ENCODE measurements at places on chromosomes 16 and 17.

DNA sequence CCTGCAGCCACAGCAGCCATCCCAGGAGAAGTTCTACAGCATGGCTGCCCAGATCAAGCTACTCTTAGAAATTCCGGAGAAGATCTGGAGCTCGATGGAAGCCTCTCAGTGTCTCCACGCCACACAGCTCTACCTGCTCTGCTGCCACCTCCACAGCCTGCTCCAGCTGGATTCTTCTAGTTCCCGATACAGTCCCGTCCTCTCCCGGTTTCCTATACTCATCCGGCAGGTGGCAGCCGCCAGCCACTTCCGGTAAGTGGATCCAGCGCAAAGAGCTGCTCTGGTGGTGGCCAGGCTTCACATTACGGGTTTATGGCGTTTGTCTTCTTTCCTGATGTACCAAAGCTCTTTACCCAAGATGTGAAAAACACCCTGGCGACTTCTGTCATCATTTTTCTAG lies 3.6 kb downstream of the COG1 start:
- DNase-seq: no peak

- DNase-seq: no peak
Measured at GRCh38 chr17:247767-248166, 66.3 kb upstream of the DOC2B start.

- DNase-seq: no peak
Measured at GRCh38 chr17:4261452-4261851, 2.3 kb downstream of the ANKFY1 start.

DNA sequence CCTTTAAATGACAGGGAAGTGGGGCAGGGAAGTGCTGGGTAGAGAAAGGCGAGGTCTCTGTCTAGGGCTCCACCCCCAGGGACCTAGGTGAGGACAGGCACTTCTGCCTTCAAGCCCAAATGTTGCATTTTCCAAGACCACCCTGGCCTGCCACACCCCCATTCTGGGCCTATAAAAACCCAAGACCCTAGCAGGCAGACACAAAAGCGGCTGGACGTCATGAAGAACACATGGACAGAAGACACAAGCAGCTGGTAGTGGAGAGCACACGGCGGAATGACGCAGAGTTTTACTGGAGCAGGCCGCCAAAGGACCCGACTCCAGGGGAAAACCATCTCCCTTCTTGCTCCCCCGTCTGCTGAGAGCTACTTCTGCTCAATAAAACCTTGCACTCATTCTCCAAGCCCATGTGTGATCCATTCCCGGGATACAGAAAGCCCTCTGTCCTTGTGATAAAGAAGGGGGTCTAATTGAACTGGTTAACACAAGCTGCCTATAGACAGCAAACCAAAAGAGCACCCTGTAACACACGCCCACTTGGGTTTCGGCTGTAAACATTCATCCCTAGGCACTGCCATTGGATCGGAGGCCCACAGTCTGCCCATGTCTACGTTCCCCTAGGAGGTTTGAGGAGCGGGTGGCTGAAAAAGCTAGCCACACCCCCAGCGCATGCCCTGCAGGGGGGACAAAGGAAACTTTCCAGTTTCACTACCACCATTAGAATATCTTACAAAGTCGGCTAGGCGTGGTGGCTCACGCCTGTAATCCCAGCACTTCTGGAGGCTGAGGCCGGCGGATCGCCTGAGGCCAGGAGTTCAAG lies 622.2 kb upstream of the SALL1 start:
- no peak for DNase-seq

GRCh38 chr17:7523033-7523432 lies 25.8 kb upstream of the TNFSF12 start:
- DNase-seq: no peak

GRCh38 chr16:57689762-57690558 lies 4.6 kb upstream of the DRC7 start:
- no peak for DNase-seq

- no peak for DNase-seq
Measured at GRCh38 chr17:49117587-49118230, 14.9 kb upstream of the B4GALNT2 start.

GRCh38 chr17:79627766-79628690 lies 17.2 kb upstream of the RBFOX3 start:
- DNase-seq: no peak

GRCh38 chr17:50583641-50584040 lies 23.1 kb downstream of the CACNA1G start:
- no peak for DNase-seq

GRCh38 chr17:7174603-7175326 lies 4.4 kb downstream of the ASGR1 start:
- DNase-seq: no peak

DNA sequence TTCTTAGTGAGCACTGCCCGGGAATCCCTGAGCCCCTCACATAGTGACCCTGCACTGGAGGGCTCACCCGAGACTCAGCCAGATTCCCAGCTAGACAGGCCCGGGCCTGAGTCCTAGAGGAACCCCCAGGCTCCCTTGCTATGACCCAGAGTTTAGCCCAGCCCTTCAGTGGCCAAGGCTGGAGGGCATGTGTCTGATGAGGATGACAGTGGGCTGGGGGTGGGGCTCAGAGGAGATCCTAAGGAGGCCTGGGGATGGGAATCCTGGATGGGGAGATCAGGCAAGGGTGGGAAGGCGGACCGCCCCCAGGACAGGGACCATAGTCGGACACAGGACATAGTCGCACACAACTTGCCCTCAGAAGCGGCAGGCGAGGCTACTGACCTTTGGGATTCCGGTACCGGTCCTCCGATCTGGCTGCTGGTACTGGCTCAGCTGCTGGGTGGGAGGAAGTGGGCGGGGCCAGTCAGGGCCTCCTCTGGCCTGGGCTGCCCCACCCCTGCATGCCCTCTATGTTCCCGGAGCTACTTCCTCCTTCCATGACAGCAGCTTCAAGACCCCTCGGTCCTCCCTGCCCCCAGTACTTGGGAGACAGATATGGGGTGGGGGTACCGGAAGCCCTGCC lies 1.1 kb downstream of the CD79B start:
- no peak for DNase-seq
